ENCODE measurements at places on chromosomes 11 and 22.

GRCh38 chr11:106524436-106524835 is 447.0 kb downstream of the AASDHPPT start:
- no peak for DNase-seq

DNA sequence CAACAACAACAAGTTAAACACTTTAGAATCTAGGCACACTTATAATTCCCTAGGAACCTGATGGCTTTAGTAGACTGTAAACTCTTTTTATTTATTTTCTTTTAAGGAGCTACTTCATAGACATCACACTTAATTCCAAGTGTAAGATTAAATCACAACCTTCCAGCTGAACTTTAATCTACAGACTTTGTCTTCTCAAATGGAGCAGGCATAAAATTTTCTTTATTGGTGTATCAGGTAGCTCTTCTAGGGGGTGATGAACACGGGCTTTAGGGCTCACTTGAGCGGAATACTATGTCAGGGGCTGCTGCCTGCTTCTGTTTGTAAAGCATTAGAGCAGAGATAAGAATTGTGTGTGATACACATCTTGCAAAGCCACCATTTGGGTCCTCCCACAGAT is 525.8 kb upstream of the FAT3 start:
- DNase-seq, result no peak

DNA sequence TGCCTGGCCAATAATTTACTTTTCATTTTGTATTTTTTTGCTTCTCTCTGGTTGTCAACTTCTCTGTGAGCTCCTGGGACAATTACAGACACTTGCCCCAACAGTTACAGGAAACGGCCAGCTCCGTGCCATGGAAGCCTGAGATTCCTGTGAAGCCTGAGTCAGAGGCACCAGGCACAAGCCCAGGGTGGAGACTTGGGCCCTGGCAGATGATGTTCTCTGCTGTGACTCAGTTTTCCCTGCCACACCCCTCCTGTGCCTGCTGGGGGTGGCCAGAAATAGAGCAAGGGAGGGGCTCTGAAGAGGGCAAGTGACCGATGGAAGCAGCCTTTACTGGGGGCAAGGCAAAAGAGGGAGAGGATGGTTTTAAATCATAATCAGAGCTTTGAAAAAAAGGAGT is 4.9 kb downstream of the ATP5MGL start:
- DNase-seq, result no peak

DNA sequence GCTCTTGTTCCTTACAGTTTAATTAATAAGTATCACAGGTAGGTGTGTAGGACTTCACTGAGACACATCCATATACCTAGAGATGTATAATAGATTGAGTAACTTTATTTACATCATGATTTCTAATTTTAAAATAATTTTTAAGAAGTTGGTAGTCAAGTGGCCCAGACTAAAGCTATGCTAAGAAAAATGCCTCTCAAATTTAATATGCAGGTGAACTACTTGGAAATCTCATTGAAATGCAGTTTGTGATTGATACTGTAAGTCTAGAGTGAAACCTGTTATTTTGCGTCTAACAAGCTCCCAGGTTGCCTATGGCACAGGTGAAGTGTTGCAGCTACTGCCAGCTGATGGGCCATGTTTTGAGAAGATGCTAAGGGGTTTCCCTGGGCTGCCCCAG is at the start of gene OOSP4B:
OOSP4B (plus strand) TSS at position 301 of the 400 bp plus-strand sequence.
- no peak for DNase-seq

- DNase-seq, result no peak
Measured at GRCh38 chr11:10301656-10302358, 3.1 kb upstream of the ADM start.

DNA sequence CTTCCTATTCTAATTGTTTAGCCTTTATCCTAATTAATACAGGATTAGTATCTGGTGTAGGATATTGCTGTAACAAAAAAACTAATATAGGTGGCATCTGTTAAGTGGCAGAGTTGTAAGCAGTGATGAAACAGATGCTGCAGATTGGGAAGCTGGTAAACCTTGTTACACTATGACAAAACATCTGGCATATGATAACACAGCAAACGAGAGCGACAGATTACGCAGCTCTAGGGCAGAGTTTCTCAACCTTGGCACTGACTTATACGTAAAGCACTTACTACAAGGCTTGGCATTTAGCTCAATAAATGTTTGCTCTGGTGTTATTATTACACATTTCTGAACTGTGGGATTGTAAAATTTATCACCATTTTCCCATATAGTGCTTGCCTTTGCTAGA is 137.0 kb downstream of the ATG16L2 start:
- DNase-seq, result no peak

DNA sequence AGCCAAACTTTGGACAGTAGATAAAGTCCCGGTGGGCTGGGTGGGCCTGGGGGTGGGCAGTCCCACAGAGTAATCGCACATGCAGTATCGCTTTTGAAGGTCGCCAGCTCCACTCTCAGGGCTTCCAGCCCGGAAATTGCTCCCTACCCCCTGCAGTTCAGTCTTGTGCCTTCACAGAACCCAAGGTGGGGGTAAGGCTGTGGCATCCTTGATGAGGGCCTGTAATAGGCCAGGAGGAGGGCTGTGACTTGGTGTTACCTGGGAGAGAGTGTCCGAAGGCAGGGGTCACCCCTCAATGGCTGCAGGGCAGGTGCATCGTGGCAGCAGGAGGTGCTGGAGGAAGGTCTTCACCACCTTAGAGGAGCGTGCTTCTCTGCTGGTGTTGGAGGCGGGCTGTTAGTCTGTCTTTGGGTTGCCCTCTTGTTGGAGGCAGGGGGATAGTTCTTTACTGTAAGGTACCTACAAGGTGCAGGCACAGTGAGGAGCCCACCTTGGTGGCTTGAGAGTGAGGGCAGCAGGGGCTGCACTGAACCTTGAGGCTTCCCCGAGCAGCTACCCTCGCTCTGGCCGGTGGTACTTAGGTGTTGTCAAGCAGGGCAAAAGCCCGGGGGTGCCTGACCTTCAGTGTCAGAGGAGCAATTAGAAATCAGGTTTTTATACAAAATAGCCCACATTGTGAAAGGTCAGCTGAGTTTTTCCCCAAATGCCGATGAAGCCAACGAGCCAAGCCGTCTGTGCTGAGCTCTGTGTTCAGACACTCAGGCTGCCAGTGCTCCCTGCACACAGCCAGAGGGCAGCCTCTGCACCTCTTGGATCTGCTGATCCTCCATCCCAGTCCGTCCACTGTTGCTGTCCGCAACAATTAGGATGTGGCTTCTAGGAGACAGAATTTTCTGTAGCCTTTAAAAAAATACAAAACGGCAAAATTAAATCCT is 21.9 kb downstream of the SAMM50 start:
- no peak for DNase-seq

DNA sequence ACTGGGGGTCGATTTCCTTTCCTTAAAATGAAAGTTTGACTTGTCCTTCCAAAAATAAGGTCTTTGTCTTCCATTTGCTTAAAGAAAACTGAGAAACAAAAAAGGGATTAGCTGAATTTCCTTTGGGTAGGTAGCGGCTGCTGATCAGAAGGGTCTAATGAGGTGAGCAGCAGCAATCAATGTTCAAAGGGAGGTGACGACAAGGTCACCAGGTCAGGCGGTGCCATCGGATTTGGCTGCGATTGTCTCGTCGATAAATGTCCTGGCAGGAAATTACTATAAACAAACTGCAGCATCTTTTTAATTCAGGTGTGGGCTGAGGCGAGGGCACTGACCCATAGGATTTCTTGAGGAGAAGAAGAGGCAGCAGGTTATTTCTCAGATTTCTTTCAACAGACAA is 480.1 kb downstream of the NTM start:
- no peak for DNase-seq

DNA sequence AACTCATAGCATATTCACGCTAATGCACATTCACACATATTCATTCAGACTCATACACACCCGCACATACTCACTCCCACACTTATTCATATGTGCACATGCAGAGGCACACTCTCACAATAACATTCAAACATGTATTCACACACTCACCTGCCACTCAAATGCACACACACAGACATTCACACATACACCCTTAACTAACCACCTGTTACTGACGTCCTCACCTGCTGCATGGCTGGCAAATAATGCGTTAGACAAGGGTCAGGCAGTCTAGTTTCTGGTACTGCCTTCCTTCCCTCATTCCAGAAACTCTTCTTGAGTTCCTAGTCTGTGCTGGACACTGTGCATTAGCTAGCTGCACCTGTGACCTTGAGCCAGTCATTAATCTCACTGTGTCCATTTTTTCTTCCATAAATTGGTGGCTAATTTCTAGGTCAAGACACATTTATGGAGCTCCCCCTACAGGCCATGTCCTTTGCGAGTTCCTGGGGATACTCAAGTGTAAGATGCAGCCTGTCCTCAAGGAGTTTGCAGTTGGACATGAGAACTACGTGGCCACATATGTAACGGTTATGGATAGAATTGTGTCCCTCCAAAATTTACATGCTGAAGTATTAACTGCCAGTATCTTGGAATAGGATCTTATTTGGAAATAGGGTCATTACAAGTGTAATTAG is 34.5 kb upstream of the SEZ6L start:
- no peak for DNase-seq

GRCh38 chr11:132187386-132187785 is 817.0 kb downstream of the NTM start:
- DNase-seq, result no peak

- no peak for DNase-seq
Measured at GRCh38 chr11:1968454-1969002, 21.4 kb downstream of the MRPL23 start.

DNA sequence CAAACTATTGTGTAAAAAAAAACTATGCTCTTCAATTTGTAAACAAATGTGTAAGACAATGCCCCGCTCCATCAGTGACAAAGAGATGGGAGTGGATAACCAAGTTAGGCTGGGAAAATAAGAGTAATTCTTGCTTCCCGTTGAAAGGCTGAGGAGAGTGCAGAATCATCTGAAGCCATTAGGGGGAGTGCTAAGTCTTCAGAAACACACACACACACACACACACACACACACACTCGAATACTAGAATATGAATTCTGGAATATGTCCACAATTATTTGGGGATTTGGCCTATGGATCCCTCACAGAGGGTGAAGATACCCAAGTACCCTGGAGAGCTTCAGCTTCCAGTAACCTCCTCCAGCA is 27.8 kb upstream of the ROBO3 start:
- no peak for DNase-seq

- DNase-seq, result no peak
Measured at GRCh38 chr11:46669711-46670139, 30.7 kb downstream of the ARHGAP1 start.

DNA sequence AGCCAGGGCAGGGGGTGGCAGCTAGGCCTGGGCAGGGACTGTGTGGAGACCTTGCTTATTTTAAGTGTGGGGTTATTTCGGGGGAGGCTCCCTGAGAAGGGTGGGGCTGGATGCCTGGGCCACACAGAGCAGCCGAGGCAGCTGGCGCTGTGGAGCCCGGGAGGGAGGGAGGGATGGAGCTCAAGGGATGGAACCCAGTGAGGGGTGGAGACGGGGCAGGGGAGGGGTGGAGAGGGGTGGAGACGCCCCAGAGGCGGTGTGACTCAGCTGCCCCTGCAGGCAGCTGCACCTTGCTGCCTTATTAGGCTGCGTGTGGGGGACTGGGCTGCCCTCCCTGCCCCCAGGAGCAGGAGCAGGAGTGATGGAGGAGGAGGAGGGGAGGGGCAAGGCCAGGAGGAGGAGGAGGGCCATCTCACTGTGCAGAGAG is 9.8 kb upstream of the TSSC4 start:
- DNase-seq, result no peak

DNA sequence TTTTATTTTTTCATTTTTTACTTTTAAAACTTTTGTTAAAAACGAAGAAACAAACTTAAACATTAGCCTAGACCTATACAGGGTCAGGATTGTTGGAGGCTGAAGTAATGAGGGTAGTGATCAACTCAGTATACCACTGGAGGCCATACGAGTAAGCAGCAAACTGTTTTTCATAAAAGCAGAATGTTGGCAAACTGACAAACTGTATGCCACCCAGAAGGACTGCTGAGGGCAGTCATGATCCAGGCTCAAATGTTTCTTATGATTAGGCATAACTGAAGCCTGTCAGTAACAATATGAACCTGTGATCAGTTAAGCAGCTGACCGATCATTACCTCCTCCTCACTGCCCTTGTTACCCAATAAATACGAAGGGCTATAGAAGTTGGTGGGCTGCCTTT is 10.2 kb upstream of the SC5D start:
- DNase-seq, result no peak

- no peak for DNase-seq
Measured at GRCh38 chr11:33334627-33335026, 77.4 kb downstream of the HIPK3 start.

DNA sequence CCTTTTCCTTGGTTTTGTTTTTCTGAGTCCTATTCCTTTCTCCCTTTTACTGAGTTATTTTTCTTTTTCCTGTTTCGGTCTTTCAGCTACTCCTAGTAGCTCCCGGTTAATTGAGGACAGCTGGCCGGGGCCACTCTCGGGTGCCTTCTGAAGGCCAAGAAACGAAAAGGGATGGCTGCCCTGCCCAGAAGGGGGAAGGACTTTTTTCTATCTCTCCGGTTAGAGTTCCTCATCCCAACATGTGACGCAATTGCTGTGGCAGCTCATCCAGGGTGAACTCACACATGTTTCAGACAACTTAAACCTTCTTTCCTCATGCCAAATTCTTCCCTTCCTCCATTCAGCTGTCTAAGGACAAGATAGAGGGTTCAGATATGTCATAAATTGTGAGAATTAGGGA is 83.6 kb downstream of the PIWIL4 start:
- no peak for DNase-seq

DNA sequence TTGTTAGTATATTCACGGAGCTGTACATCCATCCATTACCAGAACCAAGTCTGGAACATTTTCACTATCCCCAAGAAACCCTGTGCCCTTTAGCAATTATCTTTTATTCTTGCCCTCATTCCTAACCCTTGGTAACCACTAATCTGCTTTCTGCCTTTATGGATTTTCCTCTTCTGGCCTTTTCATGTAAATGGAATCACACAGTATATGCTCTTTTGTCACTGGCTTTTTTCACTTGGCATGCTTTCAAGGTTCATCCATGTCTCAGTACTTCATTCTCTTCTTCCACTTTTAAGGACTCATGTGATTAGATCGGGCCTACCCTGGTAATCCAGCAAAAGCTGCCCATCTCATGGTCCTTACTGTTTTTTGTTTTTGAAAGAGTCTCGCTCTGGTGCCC is 11.0 kb upstream of the ZBTB44 start:
- no peak for DNase-seq

DNA sequence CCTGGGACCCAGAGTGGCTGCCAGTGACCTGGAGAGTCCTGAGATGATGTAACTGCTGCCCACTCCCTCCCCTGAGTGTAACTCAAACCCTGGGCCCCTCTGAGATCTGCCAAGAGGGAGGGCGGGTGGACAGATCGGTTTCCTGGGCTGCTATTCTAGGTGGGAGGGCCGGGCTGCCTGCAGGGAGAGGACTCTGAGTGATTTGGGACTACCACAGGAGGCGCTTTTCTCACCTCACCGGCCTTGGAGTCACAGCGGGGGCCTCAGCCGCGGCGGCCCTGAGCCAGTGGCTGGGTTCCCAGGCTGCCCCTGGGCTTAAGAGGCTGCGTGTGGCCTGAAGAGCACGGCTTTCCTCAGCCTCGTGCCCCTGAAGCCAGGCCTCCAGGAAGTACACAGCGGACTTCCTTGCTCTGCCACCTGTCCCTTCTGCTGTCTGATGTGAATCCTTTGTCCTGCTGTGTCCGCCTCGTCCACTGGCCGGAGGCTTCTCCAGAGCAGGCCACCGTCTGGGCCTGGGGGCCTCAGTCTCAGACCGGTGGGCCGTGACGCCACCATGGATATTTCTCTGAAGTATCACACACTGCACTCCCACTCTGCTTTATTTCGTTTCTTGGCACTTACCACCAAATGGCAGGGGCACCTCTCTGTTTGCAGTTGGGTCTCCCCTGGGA is 11.5 kb downstream of the RELT start:
- DNase-seq, result no peak
